Inflammatory macrophage treated with lipopolysaccharide for 1 hour (primary cell): ENCODE measurements at places on chromosomes 2 and 18.

DNA sequence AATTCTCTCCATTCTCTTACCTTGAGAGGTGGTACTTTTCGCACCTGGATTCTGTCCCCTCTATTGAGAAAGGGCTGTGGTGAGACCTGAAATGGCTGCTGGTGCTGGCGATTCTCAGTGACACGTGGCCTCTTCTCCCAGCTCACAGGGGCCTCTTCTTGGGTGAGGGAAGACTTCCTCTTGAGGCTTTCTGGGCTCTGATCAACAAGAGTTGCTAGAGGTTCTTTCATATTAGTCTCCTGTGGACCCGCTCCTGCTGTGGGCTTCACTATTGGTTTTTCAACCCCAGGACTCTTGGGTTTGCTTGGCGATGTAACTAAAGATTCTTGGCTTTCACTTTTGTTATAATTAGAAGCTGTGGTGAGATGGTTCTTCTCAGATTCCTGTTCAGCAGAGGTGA lies 76.3 kb upstream of the DTNB start:
- no peak for DNase-seq

DNA sequence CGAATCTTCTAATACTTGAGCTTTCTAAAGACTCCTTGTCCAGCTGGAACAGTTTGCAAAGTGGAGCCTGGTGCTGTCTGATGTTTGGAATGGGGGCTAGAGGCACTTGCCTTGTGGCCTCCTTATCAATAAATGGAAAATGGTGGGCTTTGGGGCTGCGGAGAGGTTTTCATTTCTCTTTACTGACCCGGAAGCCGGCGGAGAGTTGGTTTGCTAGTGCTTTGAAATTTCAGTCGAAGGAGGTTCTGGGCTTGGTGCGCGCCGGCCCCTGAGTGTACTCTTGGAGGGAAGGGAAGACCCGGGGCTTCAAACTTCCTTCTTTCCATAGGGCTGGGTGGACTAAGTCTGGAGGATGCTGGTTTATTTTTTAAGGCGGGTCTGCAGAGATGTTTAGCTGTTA lies 714 bp downstream of the RPIA start:
- DNase-seq: peak; percentile 36

- no peak for DNase-seq
Observed at GRCh38 chr18:35137632-35138031, 96.4 kb downstream of the MAPRE2 start.

DNA sequence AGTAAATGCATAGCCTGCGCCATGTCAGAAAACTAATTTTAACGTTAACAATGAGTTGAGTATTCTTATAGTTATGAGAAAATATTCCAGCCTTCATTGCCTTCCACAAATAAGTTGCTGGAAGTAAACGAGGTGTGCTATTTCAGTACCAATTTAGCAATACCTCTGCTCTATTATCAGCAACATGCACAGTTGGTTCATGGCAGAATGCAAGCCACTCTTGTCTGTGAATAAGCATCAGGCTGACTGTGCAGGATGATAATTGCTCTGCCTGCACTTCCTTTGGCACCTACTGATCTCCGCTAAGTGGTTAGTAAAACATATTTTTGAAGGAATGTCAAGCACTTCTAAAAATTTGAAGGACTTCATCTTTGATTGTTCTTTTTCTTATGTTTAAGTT lies 261.9 kb upstream of the SIX3 start:
- no peak for DNase-seq

- DNase-seq: peak; percentile 78
Observed at GRCh38 chr18:48728204-48728833, 189.5 kb downstream of the CTIF start.

- no peak for DNase-seq
Observed at GRCh38 chr18:51952844-51953243, 387.2 kb upstream of the DCC start.

GRCh38 chr2:152523091-152523490 lies 188.1 kb downstream of the FMNL2 start:
- no peak for DNase-seq

GRCh38 chr2:235492850-235493344 lies 946 bp upstream of the AGAP1 start:
- no peak for DNase-seq
